Stimulated activated CD8-positive, alpha-beta memory T cell treated with anti-CD3 and anti-CD28 coated beads, Interleukin-4, amount 100 ng/mL, for 1 hour (primary cell): ENCODE measurements at places on chromosomes 4 and X.

GRCh38 chrX:131633285-131633917, 89.5 kb downstream of the OR13H1 start:
- no peak for DNase-seq

- no peak for DNase-seq
Observed at GRCh38 chrX:97132664-97133415, 249.1 kb downstream of the RPA4 start.

DNA sequence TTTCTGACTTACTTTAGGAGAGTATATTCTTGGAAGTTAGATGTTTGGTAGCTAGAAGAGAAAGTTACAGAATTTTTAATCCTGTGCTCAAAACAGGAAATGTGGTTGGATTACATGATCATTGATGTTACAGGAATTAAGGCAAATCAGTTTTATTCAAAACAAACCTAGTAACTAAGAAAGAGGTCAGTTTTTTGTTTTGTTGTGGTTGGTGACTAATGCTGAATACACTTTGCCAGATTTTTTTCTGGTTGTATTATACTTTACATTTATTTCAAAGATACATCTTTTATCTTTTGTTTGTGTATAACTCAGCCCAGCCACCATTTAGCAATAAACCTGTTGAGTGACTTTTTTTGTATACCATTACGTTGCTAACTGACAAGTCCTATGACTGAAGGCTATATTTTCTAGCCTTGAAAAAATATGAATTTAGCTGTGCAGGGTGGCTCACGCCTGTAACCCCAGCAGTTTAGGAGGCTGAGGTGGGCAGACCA, 116.7 kb downstream of the KLHL8 start:
- no peak for DNase-seq

DNA sequence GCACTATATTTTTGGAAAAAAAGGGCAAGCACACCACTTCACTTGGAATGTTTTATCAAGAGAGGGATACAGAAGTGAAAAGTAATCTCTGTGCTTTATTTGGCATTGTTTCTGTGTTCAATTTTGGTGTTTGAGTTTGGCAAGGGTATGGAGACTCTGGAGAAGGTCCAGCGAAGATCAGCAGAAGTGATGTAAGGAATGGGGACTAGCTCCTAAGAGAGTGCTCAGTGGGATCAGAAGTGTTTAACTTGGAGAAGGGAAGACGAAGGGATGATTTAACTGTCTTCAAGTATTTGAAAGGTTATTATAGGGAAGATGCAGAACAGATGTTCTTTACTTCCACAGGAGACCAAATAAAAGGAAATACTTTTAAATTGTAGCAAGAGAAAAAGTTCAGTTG, 74.3 kb downstream of the CFAP299 start:
- no peak for DNase-seq

GRCh38 chr4:26557164-26557563, 26.7 kb upstream of the TBC1D19 start:
- DNase-seq = no peak

DNA sequence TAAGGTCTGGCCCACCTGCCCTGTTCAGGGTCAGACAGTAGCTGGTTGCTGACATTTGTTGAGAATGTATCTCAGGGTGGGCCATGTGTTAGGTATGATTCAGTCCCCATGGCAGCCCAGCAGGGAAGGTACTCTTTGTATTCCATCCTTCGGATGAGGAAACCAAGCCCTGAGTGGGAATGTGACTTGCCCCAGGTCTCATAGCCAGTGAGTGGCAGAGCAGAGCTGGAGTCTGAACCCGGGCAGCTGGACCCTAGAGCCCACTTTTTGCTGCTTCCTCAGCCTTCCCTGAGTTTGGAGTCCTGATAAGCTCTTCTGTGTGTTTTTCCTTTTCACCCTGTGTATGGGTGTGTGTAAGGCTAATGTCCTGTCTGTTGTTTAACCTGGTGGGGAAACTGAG, 21.6 kb upstream of the UBA1 start:
- no peak for DNase-seq

GRCh38 chr4:174334628-174335027, 50.9 kb downstream of the CEP44 start:
- no peak for DNase-seq

- no peak for DNase-seq
Observed at GRCh38 chr4:105662935-105663675, 45.4 kb downstream of the INTS12 start.

DNA sequence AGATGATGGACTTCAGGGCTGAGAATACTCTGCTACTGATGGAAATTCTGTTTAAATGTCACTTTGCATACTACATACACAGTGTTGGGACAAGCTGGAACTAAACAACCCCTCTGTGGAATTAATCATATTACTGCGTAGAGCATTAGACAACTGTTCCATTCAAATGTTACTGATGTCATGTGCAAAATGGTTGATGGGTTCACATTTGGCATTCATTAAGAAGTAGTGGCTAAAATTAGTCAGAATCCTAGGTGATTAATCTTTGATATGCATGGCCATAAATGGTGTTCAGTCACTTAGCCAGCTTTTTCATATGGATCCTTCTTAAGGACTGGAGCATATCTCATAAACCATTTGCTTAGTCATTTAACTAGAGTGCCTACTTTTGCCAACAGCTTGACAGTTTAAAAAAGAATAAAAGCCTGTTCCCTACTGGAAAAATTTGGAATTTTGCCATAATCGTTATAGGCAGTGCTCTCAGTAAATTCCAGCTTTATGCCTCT, 105.2 kb downstream of the RNF150 start:
- DNase-seq = no peak

DNA sequence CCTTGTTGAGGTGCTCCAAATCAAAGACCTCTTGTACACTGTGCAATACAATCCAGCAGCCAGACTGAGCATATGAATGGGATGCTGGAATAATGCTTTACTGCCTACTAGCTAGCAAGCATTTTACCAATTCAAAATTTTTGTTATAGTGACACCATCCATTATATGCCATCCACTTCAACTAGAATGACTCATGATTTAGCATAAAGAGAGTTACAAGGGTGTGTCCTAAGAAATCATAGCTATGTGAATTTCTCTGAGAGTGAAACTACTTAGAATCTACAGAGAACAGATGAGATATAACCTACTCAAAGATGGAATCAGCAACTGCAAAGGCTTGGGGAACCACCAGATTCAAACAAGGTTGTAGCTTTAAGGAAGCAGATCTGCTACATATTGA, 221.9 kb downstream of the LHFPL1 start:
- DNase-seq = no peak

DNA sequence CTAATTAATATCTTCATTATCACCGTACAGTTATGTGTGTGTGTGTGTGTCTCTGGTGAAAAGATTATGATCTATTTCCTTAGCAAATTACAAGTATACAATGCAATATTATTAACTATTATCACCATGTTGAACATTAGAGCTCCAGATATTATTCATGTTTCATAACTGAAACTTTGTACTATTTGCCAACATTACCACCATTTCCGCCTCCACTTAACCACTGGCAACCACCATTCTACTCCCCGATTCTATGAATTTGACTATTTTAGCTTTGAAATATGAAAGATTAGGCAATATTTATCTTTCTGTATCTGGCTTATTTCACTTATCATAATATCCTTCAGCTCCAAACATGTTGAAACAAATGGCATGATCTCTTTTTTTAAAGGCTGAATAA, 717.9 kb downstream of the ARAP2 start:
- DNase-seq = no peak

DNA sequence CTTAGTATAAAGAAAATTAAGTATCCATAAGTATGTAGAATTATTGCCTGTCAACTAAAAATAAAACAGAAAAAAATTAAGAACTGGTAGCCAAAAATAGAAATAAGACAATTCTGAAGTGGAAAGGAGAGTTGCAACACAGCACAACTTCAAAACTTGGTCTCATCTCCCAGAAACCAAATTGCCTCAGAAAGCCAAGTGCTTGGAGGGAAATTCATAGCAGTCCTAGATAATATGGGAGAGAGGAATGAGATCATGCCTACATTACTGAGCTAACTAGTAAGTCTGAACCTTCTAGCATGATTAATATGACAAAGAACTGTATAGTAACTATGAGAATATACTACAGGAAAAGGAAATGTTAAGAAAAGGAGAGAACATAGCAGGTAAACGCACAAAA, 256.5 kb downstream of the LDB2 start:
- DNase-seq = no peak

DNA sequence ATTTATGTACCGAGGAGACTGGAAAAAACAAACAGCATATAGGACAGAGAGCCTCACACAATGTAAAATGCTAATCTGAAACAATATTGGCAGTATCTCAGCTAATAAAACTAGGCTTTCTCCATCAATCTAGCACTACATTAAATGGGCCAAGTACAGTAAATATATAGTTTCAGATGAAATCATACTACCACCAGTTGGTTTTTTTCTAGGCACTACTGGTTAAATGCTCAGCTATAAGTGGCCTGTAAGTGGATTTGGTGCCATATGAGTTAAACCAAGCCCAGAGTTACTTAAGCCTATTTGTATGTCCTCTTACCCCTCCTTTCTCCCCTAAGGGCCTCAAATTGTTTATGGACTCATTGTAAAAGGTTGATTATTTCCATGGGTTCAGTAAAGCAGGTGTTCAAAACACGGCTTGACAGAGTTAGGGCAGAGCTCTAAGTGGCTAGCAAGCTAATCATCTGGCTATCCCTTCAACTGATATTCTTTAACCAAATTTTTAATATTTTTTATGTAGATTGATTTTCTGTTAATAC, 57.5 kb downstream of the FAM13A start:
- DNase-seq = no peak

- no peak for DNase-seq
Observed at GRCh38 chr4:52069571-52069970, 18.5 kb downstream of the SPATA18 start.

DNA sequence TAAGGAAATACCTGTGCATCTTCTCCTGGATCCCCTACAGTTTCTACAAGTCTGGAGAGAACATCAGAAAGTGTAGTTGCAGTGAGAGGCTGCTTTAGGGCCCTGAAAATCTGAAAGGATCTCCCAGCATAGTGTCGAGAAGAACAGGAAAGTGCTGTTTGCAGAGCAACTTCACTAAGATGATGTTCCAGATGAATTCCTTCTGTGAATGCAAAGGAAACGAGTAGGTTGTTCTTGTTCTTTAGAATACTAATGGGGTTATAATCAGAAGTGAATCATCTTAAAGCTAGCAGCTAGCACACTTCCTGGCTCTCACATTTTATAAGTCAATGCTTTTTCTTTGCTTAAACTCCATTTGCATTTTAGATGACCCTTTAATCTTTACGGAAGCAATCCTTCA, 53.7 kb downstream of the ZAR1 start:
- no peak for DNase-seq
